NCI-H1436 treated with DMSO at 0.1 percent for 48 hours (cell line): ENCODE measurements at places on chromosomes 11 and 22.

GRCh38 chr22:37764622-37765021, 43.1 kb upstream of the GCAT start:
- DNase-seq: peak; percentile 29

GRCh38 chr11:128731041-128731663, 37.3 kb downstream of the FLI1 start:
- no peak for DNase-seq

DNA sequence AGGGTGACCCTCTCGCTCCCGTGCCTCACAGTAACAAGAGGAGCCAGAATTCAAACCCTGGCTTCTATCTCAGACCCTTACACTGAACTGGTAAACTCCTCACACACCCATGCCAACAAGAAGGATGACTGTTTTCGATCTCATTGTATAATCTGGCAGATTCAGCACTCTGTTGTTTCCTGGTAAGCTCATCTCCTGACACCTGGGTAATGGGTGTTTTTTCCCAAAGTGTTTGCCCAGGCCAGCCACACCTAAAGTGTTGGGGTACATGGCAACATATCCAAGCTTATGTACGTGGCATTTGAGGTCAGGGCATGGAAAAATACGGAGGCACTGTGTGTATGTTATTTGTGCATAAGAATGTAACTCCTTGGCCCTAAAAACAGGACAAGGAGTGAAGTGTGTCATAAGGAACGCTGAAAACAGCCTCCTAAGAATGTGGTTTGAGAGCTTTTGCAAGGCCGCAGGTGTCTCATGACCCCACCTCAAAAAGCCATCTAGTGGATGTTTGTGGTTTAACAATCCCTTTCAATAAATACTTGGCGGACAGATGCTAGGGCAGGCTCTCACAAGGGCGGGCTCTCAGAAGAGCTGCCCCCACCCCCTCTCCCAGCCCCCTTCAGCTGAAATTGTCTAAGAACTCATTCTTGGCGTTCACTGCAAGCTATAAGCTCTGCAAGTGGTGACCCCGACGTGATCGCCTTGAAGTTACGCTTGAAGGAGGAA, at the start of gene MS4A15:
Gene MS4A15, plus strand, starts transcription at position 561 of the 726 bp plus-strand sequence. CDS start 6,867 bp downstream, outside the sequence.
- DNase-seq: no peak

DNA sequence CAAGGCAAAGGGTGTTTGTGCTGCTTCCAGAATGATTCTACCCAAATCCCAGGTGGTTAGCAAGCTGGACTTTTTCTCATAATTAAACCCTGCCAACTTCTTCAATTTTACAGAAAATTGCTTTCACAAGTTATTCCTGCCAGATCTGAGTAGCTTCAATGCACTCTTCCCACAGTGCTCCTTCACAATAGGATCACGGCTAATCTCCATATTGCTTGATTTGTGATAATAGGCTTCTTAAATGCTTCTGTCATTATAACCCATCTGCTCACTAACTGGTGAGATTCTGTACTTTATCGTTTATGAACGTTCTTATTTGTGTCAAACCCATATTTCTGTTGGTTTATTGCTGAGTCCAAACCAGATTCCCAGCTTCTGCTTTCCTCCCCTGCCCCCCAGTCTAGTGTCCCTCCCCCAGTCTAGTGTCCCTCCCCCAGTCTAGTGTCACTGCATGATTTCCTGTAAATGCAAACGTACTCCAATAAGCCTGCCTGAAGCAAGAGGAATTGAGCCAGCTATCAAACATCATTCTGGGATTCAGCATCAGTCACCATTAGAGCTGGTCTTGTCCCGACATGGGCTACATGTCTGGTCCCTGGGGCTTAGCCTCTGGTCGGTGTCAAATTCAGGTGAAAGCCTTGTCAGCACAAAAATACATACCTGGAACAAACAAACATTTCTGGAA, 14.0 kb downstream of the MMP3 start:
- no peak for DNase-seq

GRCh38 chr22:43346521-43346929, 3.4 kb upstream of the SCUBE1 start:
- peak; percentile 4 for DNase-seq

DNA sequence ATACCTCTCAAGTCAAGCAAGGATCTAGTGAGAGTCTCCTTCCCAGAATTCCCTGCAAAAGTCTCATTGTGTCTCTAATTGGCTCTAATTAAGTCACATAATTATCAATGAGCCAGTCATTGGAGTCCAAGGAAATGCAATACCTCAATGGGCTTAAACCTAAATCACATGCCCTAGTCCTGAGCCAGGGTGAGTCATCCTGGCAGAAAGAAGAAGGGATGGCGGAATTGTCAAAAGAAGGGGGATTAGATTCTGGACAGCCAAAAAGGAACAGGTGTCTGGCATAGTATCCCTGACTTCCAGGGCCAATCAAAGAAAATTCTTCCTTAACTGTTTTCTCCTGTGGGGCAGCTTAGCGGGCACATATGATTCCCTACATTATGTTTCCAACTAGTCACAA, 25.1 kb upstream of the LDLRAD3 start:
- DNase-seq: no peak

DNA sequence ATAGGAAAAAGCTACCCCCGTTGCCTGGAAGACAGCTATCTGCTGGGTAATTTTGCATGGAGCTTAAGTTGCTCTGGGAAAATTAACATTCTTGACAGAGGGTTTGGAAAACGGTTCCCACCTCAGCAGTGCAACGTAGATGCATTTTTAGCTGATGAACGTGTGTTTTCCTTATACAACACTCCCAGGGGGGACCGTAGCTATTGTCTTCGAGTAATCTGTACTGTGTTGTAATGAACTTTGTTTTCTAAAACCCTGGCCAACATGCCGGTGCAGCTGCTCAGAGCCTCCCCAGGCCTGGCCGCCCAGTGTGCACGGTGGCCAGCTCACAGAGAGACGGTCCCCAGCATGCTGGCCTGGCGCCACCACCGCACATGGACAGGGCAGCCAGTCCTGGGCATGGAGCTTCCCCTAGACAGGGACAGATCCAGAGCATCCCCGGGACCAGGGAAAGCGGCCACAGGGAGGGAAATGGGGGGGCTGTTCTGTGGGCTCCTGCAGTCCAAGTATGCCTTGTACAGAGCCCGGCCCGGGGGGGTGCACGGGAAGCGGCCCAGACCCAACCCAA, 2.2 kb downstream of the TNNT3 start:
- DNase-seq: no peak

DNA sequence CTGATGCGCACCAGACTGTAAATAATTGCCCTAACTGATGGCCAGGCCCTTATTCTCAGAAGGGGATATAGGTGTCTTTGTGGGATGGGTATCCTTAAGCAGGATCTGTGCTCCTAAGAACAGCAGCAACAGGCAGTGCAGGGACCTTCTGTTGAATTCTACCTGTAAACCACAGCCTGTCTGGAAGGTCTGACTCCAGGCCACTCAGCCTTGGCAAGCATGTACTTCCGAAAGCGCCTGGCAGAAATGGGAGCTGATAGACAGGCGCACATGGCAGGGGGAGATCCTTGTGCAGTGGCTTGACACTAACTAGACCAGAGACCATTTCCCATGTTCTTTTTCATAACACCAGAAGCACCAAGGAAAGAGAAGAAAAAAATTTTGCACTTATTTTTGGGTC, 59.0 kb downstream of the C22orf31 start:
- DNase-seq: no peak

DNA sequence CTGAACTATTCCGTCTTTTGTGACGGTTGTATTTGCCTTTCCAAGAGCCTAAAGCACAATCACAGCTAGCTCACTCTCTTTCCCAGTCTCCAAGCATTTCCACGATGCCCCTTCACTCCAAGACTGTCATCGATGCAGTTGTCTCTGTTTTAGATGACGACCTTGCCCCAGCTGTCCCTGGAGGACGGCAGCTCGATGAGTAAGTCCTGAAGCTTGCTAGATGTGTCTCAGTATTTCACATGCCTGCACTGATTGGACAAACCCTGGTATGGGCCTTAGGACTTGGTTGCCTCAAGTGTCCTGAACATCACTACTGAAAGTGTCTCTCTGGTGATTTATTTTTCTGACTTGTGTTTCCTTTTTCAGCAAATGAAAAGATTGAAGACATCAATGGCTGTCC, 129.9 kb downstream of the NAV2 start:
- DNase-seq: no peak

GRCh38 chr11:42462558-42463310, 849.1 kb upstream of the API5 start:
- no peak for DNase-seq

DNA sequence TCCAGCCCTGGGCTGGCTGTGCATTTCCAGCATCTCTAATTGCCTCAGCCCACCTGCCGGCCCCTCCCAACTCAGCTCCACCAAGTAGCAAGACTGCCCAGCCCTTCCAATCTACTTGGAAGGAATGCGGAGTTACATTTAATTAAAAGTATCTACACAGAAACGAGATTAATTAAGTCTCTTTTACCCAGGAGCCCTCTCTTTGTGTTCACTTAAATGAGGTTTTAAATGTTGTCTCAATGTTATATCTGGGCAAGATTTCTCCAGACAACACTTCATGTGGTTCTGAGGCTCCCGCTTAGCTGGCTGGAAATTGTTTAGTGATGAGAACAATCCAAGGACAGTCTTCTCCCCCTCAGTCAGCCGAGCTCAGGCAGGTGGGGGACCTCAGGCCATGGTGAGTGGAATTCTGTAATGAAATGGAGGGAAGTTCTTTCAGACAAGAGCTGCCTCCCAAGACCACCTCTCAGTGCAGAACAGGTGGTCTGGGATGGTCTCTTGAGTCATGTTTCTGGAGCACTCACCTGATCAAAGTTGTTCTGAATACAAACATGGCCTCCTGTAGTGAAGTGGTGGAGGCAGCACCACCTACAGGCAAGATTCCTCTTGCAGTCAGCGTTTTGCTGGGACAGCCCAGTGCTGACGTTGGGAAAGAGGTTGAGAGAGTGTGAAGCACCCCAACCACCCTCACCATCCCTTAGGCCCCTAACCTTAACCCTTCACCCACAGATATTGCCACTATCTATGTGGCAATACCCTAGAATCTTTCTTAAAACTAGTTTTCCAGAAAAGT, 371.6 kb downstream of the CADM1 start:
- no peak for DNase-seq

DNA sequence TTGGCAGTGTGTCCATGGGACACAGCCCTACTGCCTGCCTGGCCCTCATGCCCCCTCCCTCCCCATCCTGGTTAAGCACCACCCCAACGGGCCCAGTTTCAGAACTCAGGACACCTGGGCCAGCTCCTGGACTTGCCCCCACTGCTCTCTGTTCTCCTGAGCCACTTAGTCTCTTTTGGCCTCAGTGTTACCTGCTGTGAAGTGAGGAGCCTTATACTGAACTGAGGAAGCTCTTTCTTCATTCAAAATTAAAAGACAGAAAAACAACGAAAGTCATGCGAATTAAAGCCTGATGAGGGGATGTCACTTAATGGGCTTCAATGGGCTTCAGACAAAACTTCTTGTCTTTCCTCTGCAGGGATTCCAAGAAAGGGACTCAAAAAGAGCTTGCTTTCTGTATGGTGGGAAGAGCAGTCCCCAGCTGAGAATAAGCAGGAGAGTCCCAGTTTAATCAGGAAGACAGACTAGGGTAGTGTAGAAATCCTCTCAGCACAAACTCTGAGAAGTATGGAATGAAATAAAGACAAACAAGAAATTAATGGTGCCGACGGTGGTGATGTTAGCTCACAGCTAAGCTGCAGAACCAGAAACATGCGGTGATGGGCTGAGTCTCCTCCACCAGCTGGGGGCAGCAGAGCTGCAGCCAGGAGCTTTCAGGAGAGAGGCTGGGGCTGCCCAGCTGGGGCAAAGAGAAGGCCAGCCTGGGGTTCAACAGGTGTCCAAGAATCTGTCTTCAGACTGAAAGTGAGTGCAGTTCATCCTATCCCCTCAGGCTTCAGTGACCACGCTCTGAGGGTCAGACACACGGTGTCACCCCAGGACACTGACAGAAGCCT, 101.0 kb downstream of the GGTLC2 start:
- DNase-seq: no peak

DNA sequence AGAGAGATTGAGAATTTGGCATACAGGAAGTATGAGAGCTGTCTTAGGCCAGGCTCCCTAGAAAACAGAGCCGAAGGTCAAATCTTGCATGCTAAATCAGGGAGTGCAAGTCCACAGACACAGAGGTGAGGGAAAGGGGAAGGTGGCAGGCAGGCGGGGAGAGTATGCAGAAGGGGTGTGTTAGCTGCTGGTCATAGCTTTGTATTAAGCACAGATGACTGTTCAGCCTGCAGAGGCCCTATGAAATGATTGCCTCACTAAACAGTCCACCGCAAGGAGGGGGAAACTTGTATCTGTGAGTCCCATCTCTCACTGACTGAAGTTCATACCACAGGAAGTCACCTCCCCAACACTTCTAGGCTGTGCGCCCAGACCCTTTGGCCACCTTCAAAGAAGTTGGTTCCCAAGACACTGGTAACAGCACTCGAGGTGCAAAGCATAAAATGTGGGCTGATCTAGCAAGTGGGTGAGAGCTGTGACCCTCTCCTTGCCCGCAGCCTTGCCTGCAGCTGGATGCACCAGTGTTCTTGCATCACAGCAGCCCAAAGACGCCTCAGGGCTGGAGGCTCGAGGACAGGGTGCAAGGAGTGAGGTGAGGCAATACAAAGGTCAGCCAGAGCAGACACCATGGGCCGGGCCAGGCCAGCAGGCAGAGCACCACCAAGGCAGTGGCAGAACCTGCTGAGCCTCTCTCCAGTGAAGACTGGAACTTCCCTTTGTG, 115.3 kb upstream of the TBCEL start:
- no peak for DNase-seq

GRCh38 chr22:20578192-20578591, 70.8 kb downstream of the MED15 start:
- no peak for DNase-seq

GRCh38 chr11:14018441-14018840, 55.9 kb downstream of the SPON1 start:
- DNase-seq: no peak

DNA sequence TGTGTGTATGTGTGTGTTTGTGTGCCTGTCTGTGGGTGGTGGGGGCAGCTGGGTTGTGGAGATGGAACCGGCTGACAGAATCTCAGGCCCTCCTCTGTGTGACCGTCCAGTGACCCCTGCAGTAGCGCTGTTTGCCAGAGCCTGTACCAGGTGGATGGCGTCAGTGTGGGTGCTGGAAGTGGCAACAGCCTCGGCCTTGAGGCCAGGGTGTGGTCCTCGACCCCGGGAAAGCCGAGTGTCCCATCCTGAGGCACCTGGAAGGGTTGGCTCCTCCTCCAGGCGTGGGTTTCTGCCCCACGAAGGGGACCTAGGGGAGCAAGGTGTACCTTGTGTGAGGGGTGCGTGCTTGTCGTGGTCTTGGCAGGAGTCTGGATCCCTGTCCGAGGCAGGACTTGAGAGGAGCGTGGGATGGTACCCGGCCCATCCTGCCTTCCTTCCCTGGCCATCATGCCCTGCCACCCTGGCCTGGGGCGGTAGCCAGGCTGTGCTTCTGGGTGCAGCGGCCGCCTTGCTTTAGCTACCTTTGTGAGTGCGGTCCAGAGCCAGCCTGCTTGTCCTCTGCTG, 16.5 kb downstream of the TPCN2 start:
- no peak for DNase-seq

DNA sequence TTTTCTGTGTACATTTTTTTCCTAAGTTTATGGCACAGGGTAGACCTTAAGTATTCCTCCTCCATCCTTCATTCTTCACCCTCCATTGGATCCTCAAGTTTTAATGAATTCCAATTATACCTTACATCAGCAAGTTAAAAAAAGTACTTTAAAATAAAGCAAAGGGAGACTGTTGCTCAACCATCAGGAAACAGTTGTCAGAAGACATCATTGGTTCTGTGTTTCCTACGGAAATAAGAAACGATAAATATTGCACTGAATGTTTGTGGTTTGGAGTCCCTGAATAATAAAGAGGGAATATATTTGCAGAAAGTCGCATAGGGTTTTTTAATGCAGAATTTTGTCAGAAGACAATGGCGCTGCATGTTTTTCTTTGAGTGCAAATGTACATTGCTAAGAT, 28.1 kb upstream of the LDHA start:
- DNase-seq: no peak

GRCh38 chr11:55669376-55669775, 7.4 kb downstream of the OR4C6 start:
- DNase-seq: no peak
